Neural progenitor cell (in vitro differentiated cells): ENCODE measurements at places on chromosomes 16 and 17.
A peak's percentile ranks its signal among the peaks of the same experiment; 100 is the strongest.

DNA sequence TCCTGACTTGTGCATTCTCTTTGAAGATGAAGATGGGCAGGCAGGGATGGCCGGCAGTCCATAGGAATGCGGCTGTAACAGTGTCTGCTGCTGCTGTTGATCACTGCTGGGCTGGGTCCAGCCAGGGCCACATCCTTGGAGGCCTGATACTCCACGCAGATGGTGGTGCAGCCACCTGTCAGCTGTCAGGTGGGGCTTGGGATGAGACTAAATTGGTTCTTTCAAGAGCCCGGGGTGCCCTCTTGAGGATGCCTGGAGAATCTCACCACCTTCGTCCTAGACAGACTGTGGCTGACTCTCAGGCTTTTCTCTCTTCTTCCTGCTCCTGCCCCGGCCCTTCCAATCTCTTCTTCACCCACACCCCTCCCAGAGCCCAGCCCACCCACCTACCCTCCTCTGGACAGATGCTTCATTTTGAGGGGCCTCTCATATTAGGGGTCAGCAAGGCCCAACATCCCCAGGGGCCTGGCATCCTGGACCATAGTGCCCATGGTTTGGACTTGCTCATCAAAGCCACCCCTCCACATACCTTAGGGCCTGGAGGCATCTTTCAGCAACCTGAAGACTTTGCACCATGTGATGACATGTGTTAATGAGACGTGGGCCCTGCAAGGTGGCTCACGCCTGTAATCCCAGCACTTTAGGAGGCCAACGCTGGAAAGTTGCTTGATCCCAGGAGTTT, 19.1 kb downstream of the OSBPL7 start:
- peak; percentile 82 for DNase-seq

DNA sequence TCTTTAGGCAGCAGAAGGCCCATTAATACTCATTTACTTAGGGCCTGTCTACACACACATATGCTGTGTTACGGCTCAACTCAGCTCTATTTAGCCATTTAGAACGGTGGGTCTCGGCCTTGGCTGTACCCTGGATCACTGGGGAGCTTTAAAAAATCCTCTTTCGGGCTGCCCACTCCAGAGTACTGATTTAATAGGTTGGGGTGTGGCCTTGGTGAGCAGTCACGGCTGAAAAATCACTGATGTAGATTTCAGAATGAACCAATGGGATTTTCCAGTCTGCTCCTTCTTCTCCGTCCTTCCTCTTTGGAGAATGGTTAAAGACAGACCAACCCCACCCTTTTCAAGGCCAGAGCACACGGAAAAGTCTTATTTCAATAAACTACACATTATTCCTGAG, 223.5 kb downstream of the CCDC182 start:
- no peak for DNase-seq

DNA sequence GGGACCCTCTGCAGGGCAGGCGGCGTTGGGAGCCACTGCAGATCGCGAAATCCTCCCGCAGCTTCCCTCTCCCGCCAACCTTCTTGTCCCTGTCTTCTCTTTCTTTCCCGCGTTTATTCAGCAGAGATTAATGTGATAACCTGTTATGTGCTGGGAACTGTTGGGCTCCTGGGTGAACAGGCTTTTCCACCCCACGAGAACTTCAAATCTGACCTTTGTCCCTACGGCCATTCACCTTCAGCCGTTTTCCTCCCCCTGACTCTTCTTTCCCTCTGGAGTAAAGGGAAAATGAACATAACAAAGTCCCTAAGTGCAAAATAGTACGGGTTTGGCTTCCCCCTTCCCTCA, 15.2 kb upstream of the KPNA2 start:
- DNase-seq = no peak

GRCh38 chr17:4658478-4659305, 17.2 kb upstream of the ALOX15 start:
- no peak for DNase-seq

DNA sequence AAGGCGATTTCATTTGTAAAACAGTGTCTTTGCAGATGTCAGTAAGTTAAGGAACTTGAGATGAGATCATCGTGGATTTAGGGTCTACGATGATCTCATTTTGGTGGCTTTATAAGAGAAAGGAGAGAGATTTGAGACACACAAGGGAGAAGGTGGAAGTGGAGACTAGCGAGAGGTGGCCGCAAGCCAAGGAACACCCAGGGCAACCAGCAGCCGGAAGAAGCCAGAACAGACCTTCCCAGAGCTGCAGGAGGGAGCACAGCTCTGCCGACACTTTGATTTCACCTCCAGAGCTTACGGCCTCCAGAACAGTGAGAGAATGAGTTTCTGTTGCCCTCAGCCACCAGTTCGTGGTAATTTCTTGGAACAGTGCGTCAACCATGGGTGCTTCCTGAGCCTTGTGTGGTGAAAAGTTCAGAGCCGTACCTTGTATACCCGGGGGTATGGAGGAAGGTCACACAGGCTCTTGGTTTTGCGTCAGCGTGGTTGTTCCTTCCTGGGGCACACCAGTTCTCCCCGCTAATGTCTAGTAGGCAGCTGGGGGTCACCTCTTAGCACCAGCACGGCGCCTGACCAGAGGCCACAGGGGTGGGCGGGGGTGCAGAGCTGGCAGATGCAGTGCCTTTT, 12.9 kb upstream of the SEC14L1 start:
- no peak for DNase-seq

- DNase-seq = no peak
Observed at GRCh38 chr17:71655542-71655941, 465.3 kb upstream of the SOX9 start.

DNA sequence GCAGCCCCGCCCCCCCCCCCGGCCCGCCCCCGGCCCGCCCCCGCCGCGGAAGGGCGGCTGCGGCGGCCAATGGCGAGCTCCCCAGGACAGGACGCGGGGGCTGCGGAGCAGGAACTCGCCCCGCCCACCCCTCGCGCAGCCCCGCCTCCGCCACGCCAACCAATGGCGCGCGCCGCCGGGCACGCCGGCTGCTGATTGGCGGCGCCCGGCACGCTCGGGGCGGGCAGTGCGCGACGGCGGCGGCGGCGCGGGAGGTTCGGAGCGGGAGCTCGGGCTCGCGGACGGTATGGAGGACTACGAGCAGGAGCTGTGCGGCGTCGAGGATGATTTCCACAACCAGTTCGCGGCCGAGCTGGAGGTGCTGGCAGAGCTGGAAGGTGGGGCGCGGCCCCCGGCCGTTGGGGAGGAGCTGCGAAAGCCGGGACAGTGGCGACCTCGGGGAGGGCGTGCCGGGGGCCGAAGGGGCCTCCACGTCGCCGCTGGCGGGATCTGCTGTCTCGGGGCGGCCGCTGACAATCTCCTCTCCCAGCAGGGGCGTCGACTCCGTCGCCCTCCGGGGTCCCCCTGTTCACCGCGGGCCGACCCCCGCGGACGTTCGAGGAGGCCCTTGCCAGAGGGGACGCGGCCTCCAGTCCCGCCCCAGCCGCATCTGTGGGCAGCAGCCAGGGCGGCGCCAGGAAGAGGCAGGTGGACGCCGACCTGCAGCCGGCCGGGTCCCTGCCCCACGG, at the start of gene CHTF18:
Gene CHTF18, plus strand, starts transcription at position 222 of the 728 bp plus-strand sequence. Its CDS starts 65 bp downstream, at position 287.
- DNase-seq = peak; percentile 97

GRCh38 chr17:39360537-39360936, 40.9 kb downstream of the FBXL20 start:
- no peak for DNase-seq
